ENCODE measurements at places on chromosomes 5 and 9.
A peak's percentile ranks its signal among the peaks of the same experiment; 100 is the strongest.

DNA sequence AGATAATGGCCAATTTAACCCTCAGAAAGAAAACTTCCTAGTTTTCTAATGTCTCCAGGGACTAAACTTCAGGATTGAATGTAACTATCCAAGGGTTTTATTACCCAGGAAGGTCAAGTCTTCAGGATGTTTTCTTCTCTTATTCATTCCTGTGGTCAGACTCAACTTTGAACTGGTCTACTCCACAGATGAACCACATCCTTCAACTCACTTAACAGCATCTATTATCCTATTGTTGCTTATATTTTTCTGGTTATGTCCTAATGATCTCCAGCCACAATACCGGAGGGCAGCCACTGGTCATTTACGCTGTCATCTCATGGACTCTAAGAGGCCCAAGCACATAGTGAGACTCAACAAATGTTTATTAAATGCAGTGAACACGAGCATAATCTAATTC, 47.2 kb upstream of the LIFR start:
- DNase-seq = no peak

DNA sequence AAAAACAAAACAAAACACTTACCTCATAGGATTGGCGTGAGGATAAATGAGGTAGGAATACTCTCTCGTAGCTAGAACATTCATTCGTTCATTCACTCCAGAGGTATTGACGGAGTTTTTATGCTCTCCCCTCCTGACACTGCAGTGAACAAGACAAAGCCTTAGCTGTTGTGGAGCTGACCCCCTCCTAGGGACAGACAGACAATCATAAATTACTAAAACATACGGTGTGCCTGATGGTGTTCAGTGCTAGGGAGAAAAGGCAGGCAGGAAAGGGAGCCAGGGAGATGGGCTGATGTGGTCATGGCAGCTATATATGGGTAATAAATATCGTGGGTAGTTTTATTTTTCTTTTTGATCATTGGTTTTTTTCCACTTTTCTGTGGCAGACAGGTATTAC, 5.7 kb upstream of the BRD3 start:
- DNase-seq = no peak

DNA sequence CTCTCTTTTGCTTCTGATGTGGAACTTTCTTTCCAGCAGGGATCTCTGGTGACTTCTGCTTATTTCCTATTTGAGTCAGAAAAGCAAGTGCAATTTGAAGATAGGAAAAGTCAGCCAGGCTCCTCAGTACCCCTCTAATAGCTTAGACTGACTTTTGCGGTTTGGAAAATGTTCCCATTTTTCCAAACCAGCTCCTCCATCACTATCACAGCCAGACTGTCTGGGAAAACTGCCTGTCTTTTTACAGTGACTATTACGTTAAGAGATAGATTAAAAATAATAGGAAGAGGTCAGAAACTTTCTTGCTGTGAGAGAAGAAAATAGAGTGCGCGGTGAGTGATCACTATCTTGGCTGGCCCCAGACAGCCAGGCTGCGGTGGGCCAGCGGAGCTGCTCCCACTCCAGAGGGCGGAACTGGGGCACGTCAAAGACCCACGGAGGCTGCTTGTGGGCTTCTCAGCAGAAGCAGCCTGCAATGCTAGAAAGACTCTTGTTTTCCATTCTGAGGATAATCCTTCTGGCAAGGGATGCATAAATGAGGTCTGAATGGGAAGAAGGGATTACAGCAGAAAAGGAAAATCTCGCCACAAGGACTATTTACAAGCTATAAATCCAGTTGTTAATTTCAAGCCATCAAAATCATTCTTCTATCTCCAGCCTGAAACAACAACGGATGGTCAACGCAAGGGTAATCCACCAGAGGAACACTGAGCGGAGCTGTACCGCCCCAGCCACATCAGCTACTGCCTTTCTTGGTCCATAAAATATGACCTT, 151.0 kb upstream of the MSX2 start:
- no peak for DNase-seq

DNA sequence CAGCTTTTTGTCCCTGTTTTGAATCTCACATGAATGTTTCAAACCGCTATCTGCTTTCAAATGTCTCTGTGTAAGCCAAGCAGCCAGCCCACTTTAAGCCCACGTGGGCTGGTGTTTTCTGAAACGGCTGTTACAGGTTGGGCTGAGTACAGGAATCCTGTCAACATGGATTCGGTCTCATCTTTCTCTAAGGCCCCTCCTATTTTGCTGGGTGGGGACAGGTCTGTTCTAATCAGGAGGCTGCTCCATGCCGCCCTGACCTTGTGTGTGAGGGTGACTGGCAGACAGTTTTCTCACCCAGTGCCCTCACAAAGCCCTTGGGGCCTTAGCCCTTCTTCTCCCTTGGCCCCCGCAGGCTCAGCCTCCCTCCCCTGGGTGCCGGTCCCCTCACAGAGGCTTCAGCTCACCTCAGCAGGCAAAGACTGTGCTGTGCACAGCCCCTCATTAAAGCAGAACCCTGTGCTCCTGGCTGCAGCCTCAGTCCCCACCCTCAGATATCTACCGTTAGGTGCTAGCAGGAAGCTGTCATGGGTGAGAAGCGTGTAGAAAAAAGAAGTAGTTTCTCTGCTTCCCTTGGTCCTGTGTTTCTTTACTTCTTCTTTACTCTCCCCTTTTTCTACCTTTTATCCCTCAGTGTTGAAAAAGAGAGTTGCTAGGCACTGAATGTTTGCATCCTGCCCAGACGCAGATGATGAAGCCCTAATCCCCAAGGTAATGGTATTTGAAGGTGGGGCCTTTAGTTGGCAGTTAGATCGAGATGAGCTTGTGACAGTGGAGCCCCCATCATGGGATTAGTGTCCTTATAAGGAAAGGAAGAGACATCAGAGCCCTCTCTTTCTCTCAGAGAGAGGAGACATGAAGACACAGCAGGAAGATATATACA, 205.7 kb downstream of the ADAMTS12 start:
- DNase-seq = peak; percentile 50

DNA sequence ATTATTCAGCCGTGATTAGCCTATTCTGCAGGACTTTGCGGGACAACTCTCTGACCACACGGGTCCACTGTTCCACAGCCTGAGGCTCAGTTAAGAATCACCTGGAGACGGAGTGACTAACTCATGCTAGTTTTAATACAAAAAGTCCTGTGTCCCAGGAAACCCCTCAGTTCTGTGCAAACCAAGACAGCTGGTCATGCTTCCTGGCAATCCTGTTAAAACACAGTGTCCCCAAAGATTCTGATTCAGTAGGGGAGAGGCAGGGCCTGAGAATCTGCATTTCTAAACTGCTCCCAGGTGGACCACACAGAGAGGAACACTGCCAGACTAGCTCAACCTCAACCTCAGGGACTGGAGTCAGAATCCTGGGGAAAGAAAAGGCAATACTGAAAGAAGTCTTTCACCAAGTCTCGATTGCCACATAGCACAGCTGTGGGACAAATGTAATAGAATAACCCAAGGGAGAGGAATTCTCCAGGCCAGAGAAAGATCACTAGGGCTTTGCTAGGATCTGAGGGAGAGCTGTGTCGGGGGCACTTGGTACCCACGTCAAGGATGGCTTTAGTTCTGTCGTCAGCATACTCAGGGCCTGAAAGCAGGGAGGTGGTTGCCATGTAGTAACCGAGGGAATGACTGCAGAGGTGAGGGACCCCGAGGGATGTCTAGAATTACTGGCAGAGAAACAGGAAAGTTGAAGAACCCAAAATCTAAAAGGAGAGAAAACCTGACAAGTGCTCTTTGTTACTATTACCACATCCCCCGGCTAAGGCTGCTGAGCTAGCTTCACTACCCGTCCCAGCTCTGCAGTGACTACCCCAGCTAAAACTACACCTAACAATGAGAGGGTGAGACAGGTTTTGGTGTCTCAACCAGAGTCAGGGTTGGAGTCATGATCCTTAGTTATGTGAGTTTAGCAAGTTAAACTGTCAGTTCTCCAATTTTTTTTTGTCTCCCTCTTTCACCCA, 8.6 kb downstream of the SUSD1 start:
- no peak for DNase-seq

DNA sequence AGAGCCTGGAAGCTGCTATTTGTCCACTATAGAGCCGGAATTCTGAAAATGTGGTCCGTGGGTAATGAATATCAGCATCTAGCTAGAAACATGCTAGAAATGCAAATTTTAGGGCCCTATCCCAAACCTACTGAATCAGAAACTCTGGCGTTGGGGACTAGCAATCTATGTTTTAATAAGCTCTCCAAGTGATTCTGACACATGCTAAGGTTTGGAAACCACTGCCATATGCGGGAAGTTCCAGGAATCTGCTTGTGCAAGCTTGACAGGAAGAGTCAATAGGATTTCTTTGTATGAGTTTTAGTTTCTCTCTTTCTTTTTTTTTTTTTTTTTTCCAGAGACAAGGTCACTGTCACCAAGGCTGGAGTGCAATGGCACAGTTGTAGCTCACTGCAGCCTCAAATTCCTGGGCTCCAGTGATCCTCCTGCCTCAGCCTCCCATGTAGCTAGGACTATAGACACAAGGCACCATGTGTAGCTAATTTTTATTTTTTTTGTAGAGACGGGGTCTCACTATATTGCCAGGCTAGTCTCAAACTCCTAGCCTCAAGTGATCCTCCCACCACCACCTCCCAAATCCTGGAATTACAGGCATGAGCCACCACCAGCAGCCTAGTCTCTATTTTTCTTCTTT, 26.4 kb upstream of the CARNMT1 start:
- no peak for DNase-seq

DNA sequence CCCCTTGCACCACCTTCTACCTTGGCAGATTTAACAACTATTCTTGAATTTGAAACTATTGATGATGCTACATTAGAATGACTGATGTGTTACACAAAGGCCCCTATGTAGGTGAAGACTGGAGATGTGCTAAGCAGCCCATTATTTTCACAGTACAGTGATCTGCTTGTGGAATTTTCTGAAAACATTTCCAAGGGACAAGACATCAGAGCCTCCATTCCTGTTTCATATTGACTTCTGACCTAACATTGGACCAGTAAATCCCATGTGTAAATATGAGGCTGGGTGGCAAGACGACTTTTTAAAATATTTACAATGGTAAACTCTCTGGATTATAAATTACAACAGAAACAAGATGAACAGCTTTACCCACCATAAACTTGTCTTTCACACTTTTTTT, 265.8 kb upstream of the EFNA5 start:
- no peak for DNase-seq

- DNase-seq = no peak
Measured at GRCh38 chr5:64900618-64901017, 131.9 kb downstream of the CWC27 start.

DNA sequence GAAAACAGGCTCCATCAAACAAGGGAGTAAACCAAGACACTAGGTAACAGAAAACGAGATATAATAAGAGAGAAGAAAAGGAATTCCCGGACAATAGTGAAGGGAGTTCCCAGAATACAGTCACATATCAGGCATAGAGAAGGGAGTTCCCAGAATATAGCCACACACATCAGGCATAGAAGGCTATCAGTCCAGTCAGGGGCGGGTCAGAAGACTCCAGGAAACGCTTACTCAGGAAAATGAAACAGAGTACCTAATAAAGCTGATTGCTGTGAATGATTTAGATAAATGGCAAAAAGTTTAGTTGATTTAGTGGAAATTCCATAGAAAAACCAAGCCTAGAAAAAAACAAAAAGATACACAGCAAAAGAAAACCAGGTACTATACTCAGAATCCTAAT, 4.9 kb downstream of the TOMM5 start:
- DNase-seq = no peak

DNA sequence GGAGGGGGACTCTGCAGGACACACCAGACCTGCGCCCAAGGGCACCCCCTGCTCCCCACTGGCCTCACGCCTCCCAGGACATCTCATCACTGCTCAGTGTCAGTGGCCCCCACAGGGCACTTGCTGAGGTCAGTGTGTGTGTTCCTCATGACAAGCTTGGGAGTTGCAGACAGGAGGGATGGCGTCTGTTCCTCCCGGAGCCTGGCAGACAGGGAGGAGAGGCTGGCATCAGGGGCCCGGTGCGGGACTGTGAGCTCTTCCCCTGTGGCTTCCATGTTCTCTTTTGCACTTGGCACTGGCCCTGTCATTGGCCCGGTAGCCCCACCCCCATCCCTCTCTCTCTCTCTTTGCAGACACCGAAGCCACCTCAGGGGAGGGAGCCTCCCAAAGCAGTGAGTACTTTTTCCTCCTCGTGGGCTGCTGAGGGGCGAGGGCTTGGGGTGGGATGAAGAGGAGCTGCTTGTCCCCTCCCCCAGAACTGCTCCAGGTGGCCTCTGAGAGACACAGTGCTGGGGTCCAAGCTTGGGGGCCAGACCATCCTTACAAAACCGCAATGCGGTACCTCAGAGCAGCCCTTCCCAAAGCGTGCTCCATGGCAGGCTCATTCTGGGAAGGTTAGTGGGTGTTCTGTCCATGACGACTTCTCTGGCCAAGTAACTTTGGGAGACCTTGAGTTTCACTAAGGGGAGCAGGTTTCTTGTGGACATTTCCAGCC, 75.7 kb downstream of the AMBP start:
- DNase-seq = peak; percentile 18

DNA sequence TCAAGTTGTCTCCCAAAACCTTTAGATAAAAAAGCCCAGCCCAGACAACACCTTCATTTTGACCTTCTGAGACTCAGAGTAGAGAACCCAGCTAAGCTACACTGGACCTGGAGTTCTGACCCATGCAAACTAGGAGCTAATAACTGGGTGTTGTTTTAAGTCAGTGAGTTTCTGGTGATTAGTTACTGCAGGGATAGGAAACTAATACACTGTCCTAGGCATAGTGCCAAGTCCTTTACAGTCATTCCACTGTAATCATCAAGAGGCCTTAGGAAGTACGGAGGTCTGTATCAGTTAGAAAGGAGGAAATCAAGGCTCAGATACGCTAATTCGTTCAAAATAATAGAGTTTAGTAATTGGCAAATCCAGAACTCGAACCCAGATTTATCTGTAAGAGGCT, 197.9 kb downstream of the KCTD16 start:
- no peak for DNase-seq

- no peak for DNase-seq
Measured at GRCh38 chr5:133267601-133268000, 215.8 kb downstream of the HSPA4 start.

- DNase-seq = no peak
Measured at GRCh38 chr5:17075236-17075635, 139.1 kb upstream of the MYO10 start.

GRCh38 chr5:10438301-10438700, 3.4 kb upstream of the ROPN1L start:
- no peak for DNase-seq

DNA sequence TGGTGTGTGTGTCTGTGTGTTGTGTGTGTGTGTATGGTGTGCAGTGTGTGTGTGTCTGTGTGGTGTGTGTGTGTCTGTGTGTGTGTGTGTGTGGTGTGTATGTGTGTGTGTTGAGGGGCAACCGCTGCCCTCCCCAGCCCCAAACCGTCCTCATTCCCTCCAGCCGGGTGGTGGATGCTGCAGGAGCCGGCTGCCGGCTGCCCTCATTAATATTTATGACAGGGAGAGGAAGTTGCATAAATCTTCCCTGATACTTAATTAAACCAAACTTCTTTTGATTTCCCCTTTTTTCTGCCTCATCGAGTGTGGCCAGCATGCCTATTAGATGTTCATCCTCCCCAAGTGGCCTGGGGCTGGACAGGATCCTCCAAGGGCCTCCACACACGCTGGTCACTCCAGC, 121.4 kb upstream of the MVB12B start:
- DNase-seq = no peak
